ENCODE measurements at places on chromosomes 12 and 14.

DNA sequence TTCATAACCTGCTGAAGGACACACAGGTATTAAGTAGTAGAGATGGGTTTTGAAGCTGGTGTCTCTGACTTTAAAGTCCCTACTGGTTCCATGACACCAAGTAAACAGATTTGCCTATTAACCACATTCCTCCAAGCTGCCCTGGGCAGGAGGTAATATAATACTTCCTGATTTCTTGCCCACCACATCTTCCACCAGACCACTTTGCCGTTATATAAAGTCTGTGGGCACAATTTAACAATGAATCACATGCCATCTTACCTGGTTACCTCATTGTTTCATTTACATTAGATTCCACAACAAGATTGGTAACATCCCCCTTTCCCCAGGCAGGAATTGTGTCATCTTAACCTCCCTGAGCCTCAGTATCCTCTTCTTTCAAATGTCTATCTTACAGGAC lies 900 bp upstream of the LRRC23 start:
- DNase-seq, result no peak

GRCh38 chr12:57872362-57872761 lies 25.8 kb upstream of the CTDSP2 start:
- DNase-seq, result no peak

- no peak for DNase-seq
These were observed 23.3 kb upstream of the HMGA2 start for GRCh38 chr12:65800937-65801336.

GRCh38 chr12:116697305-116697704 lies 40.6 kb downstream of the SPRING1 start:
- no peak for DNase-seq

DNA sequence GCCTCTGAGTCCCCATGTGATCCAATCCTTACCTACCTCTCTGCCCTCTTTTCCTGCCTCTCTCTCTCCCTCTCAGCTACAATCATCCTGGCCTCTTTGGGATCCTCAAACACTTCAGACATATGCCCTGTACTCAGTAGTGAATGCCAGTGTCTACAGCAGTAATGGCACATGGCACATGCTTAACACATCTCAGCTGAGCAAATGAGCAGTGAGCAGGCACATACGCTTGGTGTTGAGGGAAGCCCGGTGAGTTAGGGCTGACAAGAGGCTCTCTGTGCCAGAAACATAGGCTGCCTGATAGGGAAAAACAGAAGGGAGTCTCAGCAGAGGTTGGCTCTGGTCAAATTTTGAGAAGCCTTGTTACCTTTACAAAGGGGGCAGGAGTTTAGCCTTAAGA lies 409.1 kb downstream of the TMEM132D start:
- no peak for DNase-seq

All from GM19239 (cell line).